ENCODE measurements at places on chromosomes 2 and 18.

DNA sequence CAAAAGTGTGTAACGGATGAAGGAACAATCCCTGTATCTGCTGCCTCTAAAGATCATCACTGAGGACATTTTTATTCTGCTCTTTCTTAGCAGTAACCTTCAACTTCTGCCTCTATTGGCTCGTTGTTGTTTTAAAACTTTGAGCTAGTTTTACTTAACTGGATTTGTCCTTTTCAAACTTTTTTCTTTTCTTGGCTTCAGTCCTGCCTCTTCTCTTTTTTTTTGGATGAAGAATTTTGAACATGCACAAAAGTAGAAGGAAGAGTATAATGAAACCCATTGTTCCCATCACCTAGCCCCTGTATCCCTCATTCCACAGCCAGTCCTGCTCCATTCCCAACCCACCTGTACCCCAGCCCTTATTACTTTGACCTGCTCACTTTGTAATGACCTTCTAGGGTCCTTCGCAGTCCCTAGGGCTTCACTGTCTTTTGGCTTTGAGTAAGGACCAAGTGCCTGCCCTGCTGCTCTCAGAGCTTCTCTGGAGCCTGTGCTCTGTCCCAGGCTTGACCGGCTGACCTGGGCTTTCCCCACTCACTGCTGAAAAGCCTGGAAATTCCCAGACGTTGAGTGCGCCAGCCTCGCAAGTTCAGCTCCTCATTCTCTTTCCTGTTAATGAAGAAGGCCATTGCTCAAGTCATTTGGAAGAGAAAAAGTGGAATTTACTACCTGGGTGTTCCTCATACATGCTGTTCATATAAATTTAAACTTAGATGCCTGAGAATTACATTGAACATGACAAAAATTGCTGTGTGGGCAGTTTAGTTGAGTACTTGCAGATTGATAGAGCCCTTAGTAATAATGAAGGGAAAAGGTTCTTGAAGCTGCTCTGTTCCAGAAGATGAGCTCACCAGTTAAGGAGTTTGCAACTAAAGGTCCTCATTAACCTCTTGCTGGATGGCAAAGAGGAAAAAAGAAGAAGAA, 149.3 kb upstream of the ALPP start:
- DNase-seq, result no peak

DNA sequence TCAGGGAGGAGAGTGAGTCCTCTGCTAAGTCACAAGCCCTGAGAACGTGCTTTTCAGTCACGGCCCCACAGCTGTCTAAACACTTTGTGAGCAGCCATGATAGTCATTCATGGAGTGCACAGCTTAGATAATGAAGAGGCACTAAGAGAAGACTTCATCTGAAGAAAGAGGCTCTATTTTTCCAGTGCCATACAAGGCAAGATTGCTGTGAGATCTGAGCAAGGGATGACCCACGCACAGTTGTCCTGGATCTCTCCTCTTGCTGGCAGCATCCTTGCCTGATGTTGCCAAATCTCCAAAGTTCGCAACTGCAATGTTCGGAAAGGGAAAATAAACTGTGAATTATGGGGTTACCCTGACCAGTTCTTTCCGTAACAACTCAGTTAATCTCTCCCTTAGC, 418.7 kb downstream of the MEIS1 start:
- no peak for DNase-seq

DNA sequence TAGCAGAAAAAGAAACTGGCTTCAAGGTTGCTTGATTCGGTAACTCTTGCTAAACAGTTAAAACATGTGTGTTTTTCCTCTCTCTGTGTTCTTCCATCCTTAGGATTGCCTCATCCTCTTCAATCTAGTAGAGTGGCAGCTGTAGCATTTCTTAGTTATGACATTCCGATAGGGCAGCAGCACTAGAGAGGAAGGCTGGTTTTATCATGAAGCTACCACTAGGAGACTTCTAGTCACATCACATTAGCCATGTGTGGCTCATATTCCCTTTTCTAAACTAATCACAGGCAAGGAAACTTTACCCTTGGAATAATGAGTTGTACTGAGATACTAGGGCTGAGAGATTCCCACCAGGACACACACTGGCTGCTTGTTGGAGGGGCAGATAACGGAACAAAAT, 187.6 kb downstream of the DOK6 start:
- DNase-seq, result no peak

GRCh38 chr2:222024932-222025880, 273.6 kb downstream of the PAX3 start:
- no peak for DNase-seq

- DNase-seq, result no peak
These were observed 10.6 kb downstream of the CYP26B1 start for GRCh38 chr2:72136933-72137497.

- DNase-seq, result no peak
These were observed 238.3 kb downstream of the CLIP4 start for GRCh38 chr2:29353403-29353991.

- no peak for DNase-seq
These were observed 105.7 kb upstream of the GAREM1 start for GRCh38 chr18:32576296-32576916.

- no peak for DNase-seq
These were observed 8.3 kb downstream of the EFR3B start for GRCh38 chr2:25050128-25050527.

DNA sequence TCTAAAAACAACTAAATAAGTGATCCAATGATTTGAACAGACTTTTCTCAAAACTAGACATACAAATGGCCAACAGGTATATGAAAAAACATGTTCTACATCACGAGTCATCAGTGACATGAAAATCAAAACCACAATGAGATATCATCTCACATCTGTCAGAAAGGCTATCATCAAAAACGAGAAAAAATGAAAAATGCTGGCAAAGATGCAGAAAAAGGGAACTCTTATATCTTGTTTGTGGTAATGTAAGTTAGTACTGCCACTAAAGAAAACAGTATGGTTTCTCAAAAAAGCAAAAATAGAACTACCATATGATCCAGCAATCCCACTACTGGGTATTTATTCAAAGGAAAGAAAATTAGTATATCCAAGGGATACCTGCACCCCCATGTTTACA, 255.3 kb upstream of the FBXO11 start:
- no peak for DNase-seq

DNA sequence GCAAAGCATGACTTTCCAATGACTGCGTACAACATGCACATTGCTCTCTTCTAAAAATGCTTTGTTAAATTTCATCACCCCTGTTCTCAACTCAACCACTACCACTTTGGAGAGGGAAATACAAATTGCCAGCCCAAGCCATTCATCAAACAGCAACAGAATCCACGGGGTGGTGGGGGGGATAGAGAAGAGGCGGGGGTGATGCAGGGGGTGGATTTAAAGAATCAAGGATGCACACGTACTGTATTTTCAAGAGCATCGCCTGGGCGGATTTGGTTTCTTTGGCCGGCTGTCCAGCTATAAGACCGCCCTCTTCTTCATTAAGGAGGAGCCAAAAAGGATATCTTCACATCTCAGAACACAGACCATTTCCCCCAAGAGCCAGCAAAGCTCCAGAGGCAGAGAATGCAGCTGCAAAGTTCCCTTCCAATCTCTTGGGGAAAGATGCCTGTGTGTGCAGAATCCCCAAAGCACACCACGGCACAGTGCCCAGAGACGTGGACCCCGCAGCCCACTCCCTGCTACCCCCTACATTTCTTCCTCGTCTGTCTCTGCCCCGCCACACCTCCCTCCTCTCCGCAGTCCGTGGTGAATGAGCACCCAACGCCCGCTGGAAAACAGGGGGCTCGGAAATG, 977 bp downstream of the SLC8A1 start:
- DNase-seq, result no peak

GRCh38 chr2:41932241-41933045, 115.4 kb upstream of the PKDCC start:
- no peak for DNase-seq

DNA sequence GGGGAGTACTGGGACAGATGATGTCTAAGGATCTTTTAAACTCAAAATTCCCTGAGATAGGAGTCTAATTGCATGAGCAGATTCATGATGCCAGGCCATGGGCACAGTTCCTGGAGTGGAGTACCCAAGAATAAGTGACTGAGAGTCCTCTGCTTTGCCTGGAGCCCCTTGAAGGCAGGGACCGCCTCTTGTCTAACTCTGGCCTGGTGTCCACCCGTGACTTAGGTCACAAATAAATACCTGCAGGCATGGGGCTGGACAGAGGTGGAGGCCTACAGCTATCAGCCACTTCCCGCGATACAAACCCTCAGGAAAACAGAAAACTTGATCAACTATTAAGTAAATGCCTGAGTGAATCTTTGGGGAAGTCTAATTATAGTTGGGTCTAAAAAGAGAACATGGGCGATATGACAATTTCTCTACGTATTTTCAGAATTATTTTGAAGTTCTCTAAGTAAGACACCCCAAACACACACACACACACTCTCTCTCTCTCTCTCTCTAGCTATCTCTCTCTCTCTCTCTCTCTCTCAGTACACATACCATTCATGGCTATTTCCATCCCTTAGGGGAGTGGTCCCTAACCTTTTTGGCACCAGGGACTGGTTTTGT, 1.8 kb upstream of the WIPF1 start:
- no peak for DNase-seq

GRCh38 chr2:18975506-18976167, 382.8 kb downstream of the OSR1 start:
- no peak for DNase-seq

- DNase-seq, result no peak
These were observed 50.4 kb downstream of the MFSD6 start for GRCh38 chr2:190458352-190459107.

GRCh38 chr2:42931146-42931817, 138.9 kb upstream of the HAAO start:
- DNase-seq, result no peak

GRCh38 chr2:74481431-74481830, 1.4 kb downstream of the CCDC142 start:
- DNase-seq, result no peak

- no peak for DNase-seq
These were observed 18.1 kb upstream of the DNAH7 start for GRCh38 chr2:196086517-196087368.

- DNase-seq, result no peak
These were observed 21.2 kb downstream of the MPHOSPH10 start for GRCh38 chr2:71151620-71152019.

GRCh38 chr2:74009577-74009976, 24.9 kb downstream of the TET3 start:
- no peak for DNase-seq

- no peak for DNase-seq
These were observed 35.3 kb downstream of the SH3BP4 start for GRCh38 chr2:234986876-234987720.

GRCh38 chr18:73944715-73945114, 202.9 kb downstream of the FBXO15 start:
- DNase-seq, result no peak

GRCh38 chr2:107809835-107810234, 16.9 kb upstream of the RGPD4 start:
- no peak for DNase-seq

DNA sequence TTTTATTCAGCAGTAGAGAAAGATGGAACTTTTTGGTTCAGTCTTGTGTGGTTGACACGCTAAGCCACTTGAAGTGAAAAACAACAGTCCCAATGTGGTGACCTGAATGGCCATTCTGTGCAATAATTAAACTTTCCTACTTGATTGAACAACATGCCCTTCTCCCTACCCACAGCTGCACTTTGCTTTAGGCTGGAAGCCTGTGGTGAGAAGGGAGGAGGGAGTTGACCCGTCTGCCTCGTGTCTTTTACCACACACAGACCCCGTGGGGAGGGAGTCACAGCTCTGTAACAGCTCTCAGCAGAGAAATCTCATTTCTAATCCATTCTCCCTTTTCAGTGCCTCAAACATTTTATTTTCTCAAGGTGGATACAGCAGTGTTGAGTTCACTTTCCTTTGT, 138.2 kb upstream of the PKDCC start:
- DNase-seq, result no peak

GRCh38 chr2:44295633-44296359, 20.5 kb downstream of the SLC3A1 start:
- DNase-seq, result no peak

- no peak for DNase-seq
These were observed 3.0 kb downstream of the HPCAL1 start for GRCh38 chr2:10305715-10306114.

DNA sequence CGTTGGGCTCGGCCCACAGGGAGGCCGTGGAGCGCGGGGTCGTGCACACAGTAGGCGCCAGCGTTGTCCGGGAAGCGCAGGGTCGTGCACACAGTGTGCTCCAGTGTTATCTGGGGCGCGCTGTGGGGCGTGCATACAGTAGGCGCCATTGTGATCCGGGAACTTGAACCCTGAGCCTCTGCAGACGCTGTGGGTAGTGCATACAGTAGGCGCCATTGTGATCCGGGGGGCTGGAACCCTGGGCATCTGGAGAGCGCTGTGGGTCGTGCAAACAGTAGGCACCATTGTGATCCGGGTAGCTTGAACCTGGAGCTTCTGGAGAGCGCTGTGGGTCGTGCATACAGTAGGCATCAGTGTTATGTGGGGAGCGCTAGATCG, 793 bp downstream of the ZNF236 start:
- DNase-seq, result no peak

DNA sequence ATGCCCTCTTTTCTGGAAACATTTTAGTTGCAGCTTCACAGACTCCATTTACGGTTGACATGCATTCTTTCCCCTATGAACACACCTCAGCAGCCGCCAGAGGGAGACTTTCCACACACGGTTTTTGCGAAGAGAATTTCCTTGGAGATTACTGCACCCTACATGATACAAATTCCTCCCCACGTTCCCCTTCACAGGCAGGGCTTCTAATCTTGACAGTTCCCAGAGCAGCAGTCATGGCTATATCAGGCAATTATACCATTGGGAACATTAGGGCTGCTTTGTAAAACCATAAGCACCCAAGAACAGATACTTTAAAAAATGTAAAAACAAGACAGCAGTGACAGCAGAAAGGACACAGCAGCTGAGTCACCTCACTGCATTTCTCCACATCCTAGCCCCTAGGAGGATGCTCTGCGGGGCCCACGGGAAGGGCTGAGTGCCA, 253.8 kb downstream of the TGIF1 start:
- no peak for DNase-seq

GRCh38 chr2:190908532-190908931, 27.9 kb downstream of the GLS start:
- DNase-seq, result no peak

- no peak for DNase-seq
These were observed 6.1 kb downstream of the ADCY3 start for GRCh38 chr2:24913911-24914310.

DNA sequence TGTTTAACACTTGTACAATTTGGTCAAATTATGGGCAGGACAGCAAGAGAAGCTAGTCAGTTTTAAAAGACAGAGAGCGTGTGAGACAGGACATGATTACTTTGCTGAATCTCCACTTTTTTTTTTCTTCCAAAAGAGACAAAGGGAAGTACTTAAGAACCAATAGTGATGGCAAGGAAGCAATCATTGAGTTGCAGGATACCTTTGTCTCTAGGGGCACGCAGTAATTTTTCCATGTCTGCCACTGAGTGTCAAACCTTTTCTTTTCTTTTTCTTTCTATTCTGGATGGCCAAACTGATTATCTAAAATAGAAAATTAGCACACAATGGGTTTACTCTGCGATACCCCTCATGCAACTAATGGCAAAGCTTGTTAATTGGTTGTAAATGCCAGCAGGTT, 533.0 kb downstream of the PLCL1 start:
- no peak for DNase-seq

GRCh38 chr18:24039671-24040070, 25.1 kb downstream of the TTC39C start:
- DNase-seq, result no peak

All from activated T-helper 1 cell treated with anti-CD3 and anti-CD28 coated beads, Interleukin-2, amount 50 U/mL, for 16 hours (primary cell).